ENCODE measurements at places on chromosomes 16 and 17.

DNA sequence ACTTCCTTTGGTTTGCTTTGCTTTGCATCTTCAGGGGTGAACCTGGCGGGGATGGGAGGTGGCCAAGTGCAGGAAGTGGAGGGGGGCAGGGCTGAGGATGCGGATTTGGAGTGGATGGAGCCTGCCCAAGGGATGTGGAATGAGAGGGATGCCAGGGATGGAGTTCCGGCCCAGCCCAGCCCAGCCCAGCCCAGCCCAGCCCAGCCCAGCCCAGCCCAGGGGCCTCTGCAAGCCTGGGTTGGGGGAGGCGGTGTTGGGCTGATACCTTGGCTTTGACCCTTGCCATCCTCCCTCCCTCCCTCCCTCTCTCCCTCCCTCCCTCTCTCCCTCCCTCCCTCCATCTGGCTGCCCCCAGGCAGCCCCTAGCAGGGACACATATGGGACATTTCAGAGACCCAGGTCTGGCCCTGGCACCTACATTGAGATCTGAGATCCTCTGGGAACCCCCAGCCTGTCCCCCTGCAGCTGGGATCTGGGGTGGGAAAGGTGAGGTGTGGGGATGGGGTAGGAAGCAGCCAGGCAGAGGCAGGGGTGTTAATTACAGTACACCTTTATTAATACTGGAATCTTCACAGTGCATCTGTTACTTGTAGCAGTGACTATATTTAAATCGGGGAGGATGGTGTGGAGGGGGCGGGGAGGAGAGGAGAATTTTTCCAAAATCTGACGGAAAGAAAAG is 14.5 kb downstream of the IL34 start:
- DNase-seq: no peak

GRCh38 chr17:63405741-63406261 is 40.3 kb downstream of the CYB561 start:
- DNase-seq: peak; percentile 56

DNA sequence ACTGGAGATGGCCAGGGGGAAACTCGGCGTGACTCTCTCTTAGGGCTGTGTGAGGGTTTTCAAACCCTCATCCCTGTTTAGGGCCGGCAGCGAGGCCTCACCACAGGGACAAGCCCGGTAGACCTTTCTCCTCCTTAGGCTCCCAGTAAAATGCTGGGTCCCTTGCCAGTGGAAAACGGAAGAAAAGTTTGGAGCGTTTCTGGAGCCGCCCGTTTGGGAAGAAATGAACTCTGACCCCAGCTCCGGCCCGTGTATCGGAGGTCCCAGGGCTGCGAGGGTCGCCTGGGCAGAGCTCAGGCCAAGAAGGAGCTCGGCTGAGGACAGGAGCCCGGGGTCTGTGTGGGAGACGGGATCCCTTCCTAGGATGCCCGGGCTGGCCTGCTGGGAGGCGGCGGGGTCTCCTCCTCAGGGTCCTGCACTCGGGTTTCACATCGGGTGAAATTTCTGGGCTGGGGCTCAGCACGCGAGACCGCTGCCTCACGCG is 23.2 kb downstream of the ZNF213 start:
- no peak for DNase-seq

DNA sequence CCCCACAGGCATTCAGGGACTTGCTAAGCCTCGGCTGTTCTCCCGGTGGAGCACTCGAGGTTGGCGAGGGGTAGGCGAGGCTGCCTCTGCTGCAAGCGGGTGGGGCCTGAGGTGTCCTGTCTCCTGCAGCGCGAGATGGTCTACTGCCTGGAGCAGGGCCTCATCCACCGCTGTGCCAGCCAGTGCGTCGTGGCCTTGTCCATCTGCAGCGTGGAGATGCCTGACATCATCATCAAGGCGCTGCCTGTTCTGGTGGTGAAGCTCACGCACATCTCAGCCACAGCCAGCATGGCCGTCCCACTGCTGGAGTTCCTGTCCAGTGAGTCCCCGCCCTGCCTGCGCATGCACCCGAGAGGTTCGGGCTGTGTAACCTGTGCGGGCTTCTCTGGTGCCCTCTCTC is 26.3 kb downstream of the TSC2 start:
- DNase-seq: no peak

DNA sequence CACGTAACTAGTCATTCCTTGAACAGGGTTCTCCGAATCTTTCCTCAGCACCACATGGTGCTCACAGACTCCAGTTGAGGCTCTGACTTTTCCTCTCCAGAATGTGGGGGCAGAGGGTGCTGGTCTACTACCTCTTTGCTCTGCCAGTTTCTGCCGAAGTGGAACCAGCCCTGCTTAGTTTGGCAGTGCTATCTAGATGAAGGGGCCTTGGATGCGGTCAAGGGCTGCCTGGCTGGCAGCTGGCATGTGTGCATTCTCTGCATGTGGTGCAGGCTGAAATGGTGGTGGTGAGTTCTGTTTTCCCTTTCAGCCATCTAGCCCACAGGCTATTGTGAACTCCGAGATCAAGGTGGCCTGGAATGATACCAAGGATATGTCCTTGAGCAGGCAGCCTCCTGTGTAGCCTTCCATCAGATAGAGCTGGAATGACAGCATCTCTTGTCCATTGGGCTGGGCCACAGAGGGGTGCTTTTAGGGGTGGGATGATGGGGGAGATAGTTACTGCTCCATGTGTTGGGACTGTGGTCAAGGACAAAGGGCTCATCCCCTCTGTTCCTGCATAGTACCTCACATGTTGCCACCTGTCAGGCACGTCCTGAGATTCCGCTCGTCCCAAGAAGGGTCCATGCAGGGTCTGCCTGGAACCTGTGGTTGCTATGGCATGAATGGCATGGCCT is 2.0 kb downstream of the DYNLL2 start:
- no peak for DNase-seq

GRCh38 chr17:73029991-73030390 is 62.5 kb downstream of the SLC39A11 start:
- no peak for DNase-seq

DNA sequence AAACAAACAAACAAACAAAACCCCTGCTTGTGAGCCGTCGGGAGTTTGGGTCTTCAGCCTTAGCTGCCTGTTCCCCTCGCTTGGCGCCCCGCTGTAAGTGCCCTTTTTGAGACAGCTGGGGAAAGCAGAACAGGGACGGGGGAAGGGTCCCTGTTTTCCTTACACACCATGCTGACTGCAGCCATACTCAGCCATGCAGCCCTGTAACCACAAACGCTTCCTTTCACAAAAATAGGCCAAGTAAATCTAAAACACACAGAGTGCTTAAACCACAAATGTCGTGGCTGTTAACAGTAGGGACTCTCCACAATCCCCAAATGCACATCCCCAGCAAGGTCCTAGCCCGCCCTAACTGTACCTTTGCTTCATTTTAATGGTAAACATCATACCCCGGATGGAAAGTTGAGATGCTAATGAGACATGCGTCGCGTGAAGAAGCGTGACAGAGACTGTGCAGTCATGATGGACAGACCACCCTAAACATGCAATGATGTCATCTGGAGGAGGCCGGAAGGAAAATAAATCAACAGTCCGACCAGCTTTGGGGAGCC is 129.9 kb downstream of the MGAT5B start:
- DNase-seq: peak; percentile 82

- no peak for DNase-seq
Measured at GRCh38 chr17:73586275-73586832, 57.9 kb downstream of the SDK2 start.

All from activated CD4-positive, alpha-beta T cell treated with anti-CD3 and anti-CD28 coated beads, Interleukin-10, Interleukin-2, amounts not matched to agents 100 ng/mL and 50 ng/mL, durations not matched to agents 16 hours and 8 hours (primary cell).